Right renal pelvis (tissue), 4 donors: ENCODE measurements at places on chromosomes 1 and 21. TPM values are rescaled to one million over a fixed set of nuclear protein-coding genes. Genes with fewer than 3 reads are reported as not detected.

The OR2T5 gene
- polyA plus RNA-seq = 0.03 TPM

GRCh38 chr1:163440090-163440489 is 118.3 kb downstream of the NUF2 start:
- no peak for DNase-seq

- no peak for DNase-seq
Measured at GRCh38 chr1:156344409-156344808, 6.1 kb downstream of the TSACC start.

GRCh38 chr1:101250656-101251272 is 13.9 kb downstream of the S1PR1 start:
- no peak for DNase-seq

- no peak for DNase-seq
Measured at GRCh38 chr1:222049176-222049575, 307.3 kb upstream of the DUSP10 start.

The RNF115 gene
- 18.0 TPM for polyA plus RNA-seq

- no peak for DNase-seq
Measured at GRCh38 chr1:187943606-187944403, 1115.1 kb downstream of the PLA2G4A start.

The KPRP gene
- not detected for polyA plus RNA-seq

GRCh38 chr1:32533792-32534327 is 5.4 kb upstream of the ZBTB8A start:
- no peak for DNase-seq

GRCh38 chr1:1947493-1947892 is 28.4 kb upstream of the TMEM52 start:
- no peak for DNase-seq

DNA sequence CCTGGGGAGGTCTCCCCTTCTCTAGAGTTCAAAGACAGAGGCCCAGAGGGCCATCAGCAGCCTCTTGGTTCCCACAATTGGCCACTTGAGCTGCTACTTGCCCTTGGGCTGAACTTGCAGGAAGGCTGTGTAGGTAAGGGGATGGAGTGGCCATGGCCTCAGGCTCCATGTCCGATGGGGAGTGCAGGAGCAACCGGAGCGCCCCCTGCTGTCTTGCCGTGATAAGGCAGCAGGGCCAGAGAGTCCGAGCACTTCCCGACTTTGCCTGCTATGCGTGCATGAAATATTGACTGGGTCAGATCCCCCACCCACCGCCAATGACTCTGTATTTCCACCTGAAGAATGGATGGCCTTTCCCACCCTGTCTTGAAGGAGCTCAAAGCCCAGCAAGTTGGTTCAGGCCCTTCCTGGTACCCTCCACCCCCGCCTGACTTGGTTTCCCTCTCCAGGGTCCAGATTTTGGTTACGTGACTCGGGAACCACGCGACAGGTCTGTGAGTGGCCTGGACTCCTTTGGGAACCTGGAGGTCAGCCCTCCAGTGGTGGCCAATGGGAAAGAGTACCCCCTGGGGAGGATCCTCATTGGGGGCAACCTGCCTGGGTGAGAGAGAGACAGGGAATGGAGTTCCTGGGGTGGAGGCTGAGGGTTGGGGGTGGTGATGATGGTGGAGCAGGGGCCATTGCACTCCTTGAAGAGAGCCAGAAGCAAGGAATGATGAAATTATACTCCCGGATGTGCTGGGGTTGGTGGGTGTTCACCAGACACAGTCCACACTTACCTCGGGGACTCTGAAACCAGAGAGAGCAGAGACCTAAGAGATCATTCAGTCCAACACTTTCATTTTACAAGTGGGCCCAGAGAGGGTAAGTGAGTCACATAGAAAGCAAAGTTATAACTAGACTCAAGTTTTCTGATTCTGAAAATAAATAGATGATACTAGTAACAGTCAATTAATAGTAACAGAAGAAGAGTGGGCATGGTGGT is 25.6 kb downstream of the PADI3 start:
- DNase-seq = no peak

The MAP10 gene
- polyA plus RNA-seq = 8.0 TPM

GRCh38 chr1:39711104-39711965 is 20.1 kb upstream of the HPCAL4 start:
- no peak for DNase-seq

GRCh38 chr1:207405814-207406213 is 48.3 kb upstream of the CR2 start:
- DNase-seq = no peak

DNA sequence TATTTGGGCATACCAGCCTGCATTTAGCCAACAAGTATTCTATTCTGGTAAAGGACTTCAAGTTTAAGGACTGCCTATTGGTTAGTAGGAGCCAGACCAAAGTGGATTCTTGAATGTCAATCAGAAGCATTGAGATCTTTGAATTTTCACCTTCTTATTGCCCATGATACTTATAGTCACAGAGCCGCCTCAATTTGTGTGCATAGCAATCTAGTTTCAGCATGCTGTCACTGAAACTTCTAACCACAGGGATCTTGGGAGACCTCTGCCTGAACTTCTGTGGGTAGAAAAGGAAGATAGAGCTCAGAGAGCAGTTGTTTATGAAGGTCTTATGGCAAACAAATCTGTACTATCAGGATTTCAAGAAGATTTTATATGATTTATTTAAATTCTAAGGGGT is 501.4 kb upstream of the USP24 start:
- DNase-seq = no peak

GRCh38 chr1:18547460-18547859 is 66.7 kb downstream of the KLHDC7A start:
- no peak for DNase-seq

The OR6P1 gene
- polyA plus RNA-seq = not detected

GRCh38 chr1:53084589-53084971 is 22.6 kb downstream of the PODN start:
- DNase-seq = no peak

- DNase-seq = no peak
Measured at GRCh38 chr1:209250861-209251636, 332.5 kb upstream of the CAMK1G start.

The TEX38 gene
- polyA plus RNA-seq = 0.18 TPM

The LCE2A gene
- not detected for polyA plus RNA-seq

The TRIM45 gene
- polyA plus RNA-seq = 16.0 TPM
